ENCODE measurements at places on chromosomes 3 and 15.

- DNase-seq = no peak
Measured at GRCh38 chr3:136957751-136958288, at the start of gene IL20RB. Gene IL20RB, plus strand, starts transcription at chr3:136957983. Its CDS starts 131 bp downstream, at chr3:136958114.

DNA sequence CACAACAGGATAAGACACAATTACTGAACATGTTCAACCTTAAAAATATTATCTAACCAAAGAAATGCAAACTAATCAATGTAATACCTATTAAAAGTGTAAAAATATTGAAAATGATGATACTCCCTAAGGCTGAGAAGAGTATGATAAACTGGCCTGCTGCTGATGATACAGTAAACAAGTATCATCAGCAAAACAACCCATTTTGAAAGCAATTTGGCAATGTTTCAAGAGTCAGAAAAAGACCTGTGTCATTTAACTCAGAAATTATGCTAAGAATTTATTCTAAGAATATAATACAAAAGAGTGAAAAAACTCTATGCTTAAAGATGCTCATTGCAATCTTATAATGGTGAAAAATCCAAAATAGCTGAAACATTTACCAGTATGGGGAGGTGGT is 22.1 kb downstream of the CCDC191 start:
- no peak for DNase-seq

DNA sequence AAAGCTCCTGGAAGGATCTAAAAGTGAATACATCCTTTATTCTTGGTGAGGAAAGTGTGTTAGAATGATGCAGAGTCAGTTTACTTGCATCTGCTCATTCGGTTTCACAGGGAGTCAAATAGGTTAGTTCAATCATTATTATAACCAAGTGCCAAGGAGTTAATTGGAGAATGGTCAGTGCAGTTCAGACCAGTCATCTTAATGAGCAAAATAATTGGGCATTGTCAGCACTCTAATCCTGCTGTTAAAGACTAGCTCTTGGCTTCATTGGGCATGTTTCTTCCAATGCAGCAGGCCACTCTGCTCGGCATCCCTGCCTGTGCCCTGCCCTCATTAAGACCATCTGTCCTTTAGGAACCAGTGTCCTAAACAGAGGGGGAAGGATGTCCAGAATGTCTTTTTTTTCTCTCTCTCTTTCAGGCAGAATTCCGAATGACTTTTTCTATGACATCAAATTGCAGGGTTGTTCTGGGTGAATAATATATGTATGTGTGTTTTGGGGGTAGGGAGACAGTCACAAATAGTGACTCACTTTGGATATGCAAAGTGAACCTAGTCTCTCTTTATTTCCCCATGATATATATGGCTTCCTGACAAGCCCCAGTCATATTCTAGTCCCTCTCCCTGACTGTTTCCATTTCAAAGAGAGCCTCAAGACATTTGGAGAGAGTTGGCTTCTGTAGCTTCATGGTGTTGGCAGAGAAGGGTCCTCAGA is 205.4 kb upstream of the TRIM42 start:
- no peak for DNase-seq

GRCh38 chr15:74431645-74432044 is 2.1 kb downstream of the SEMA7A start:
- DNase-seq = no peak

- no peak for DNase-seq
Measured at GRCh38 chr3:9947025-9947995, 4.9 kb downstream of the PRRT3 start.

DNA sequence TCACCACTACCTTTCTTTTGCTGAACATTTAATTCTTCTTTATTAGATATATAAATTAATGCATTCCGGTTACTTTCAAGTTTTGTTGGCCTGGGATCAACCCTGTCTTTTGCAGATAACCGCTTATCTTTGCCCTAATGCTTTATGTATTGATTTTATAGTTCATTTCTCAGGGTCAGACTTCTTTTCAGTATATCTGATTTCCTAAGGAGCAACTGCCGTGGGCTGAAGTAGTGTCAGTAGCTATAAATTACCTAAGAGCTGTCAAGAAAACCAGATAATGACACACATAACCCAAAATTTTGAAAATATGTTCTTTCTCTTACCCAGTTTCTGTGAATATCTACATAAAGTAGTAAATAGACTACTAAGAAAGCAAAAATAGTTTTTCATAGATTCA is 38.0 kb downstream of the COL6A5 start:
- DNase-seq = no peak

GRCh38 chr15:78056714-78057269 is 20.7 kb downstream of the TBC1D2B start:
- DNase-seq = no peak

DNA sequence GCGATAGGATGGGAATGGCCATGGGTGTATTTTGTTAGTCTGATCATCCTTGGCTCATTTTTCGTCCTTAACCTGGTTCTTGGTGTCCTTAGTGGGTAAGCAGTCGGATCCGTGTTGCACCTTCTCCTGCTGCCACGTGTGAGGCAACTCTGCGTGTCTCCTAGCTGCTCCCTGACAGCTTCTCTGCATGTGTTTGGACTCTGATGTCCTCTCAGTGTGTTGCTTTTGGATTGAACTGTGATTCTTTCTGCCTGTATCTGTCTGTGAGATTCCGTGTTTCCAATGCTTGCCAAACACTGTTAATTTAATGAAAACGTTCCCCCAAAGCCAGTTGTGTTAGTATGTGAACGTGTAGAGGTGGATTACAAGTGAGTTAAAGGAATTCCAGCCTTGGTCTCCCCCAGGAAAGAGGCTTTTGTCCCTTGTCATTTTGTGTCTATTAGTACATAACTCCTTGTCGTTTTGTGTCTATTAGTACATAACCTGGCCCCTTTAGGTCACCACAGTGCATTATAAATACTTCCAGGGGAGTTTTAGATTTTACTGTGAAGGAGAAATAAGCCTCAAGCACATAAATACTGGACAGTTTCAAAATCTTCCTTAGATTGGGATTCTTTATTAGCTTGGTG is 172.4 kb downstream of the CHDH start:
- DNase-seq = no peak

DNA sequence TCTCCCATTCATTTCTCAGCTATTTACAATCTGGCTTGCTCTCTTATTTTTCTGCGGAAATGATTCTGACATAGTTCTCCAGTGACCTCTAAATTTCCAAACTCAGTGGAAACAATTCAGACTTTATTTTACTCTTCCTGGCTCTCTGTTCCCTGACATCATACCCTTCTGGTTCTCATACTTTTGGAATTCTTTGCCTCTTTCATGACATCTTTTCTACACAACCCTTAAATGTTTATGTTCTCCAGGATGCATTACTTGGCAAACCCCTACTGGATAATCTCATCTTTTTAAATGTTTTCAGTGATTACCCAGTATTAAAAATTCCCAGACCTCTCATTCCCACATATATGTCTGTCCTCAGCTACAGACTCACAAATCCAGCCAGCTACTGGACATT is 23.9 kb upstream of the PLSCR4 start:
- no peak for DNase-seq
